ENCODE measurements at places on chromosomes 12 and 14. TPM values are rescaled to one million over a fixed set of nuclear protein-coding genes. Genes with fewer than 3 reads are reported as not detected.

CAPZA3 gene
- not detected for total RNA-seq

SELPLG gene
- total RNA-seq = 4.1 TPM

CLEC4A gene
- 2.2 TPM for total RNA-seq

GALNT8 gene
- 0.29 TPM for total RNA-seq

PFDN5 gene
- total RNA-seq = 480 TPM

HNRNPC gene
- total RNA-seq = 629 TPM

ZNF26 gene
- 28.1 TPM for total RNA-seq

ASPG gene
- total RNA-seq = not detected

LAG3 gene
- 0.15 TPM for total RNA-seq

L3HYPDH gene
- 55.1 TPM for total RNA-seq

PIP4K2C gene
- 17.0 TPM for total RNA-seq

ABHD4 gene
- total RNA-seq = 26.6 TPM

C1R gene
- total RNA-seq = 432 TPM

RFLNA gene
- total RNA-seq = not detected

KRT2 gene
- not detected for total RNA-seq

FIGNL2 gene
- total RNA-seq = 0.29 TPM

SYCP3 gene
- total RNA-seq = not detected

PKP2 gene
- total RNA-seq = not detected
